ENCODE measurements at places on chromosomes 11 and 22. TPM values are rescaled to one million over a fixed set of nuclear protein-coding genes. Genes with fewer than 3 reads are reported as not detected.

DEFB108B gene
- total RNA-seq = not detected

- no peak for DNase-seq
These were observed 827.5 kb upstream of the FAT3 start for GRCh38 chr11:91397134-91397468.

DNA sequence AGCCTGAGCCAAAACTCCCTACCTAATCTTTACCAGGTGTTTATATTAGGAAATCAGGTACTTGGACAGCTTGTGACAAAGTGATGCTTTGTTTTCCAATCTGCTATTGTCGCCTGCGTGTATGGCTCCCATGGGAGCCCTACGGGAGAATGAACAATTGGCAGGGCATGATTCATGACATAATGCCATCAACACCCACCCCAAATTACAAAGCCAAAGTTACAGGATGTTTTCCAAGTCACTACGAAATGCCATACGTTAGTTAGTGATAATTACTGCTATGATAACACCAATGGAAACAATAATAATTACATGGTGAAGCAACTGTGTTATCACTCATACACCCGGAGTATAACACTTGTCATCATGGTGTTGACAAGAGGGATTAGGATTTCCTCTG, 226.4 kb downstream of the FAM181B start:
- no peak for DNase-seq

GRCh38 chr11:80831374-80831773, 1390.5 kb upstream of the TENM4 start:
- no peak for DNase-seq
